ENCODE measurements at places on chromosomes 11 and 22. TPM values are rescaled to one million over a fixed set of nuclear protein-coding genes. Genes with fewer than 3 reads are reported as not detected.

- no peaks in the 10 kb centered on the region for H3K4me1 ChIP-seq
- no peaks in the 10 kb centered on the region for H3K27me3 ChIP-seq
- H3K27ac ChIP-seq, result no peak overlapping the region
- H3K4me3 ChIP-seq, result no peak overlapping the region
Measured at GRCh38 chr11:30059172-30059815, 42.5 kb upstream of the KCNA4 start.

DNA sequence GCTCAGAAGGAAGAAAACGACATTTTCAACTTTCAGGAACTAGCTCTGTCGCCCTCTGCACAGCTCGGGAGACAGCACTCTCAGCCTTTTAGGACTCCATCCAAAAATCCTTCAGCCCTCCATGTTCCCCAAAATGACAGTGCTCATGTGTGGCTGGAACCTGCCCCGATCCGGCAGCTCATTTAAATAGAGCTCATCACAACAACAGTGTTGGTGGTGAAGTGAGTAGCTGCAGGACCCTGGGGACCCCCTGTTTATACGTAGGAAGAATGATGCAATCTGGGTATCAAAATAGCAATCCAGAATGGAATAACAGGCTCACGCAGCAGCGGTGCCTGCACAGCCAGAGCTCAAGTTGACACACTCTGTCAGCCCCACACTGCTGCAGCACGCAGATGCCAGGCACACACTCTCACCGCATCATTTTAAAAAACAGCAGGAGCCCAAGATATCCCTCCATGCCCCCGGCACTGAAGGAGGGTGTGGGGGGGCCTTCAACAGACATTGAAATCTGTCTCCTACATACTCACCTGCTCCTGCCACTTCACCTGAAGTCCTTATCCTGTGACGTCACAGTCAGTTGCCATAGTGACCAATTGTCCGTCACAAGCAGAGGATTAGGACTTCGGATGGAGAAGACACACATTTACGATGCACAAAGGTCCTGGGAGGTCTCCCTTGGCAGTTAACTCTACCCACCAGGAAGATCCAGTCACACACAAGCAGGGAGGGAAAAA lies 24.0 kb downstream of the TRIM66 start:
- no peak overlapping the region for H3K4me3 ChIP-seq
- H3K27me3 ChIP-seq, result no peaks in the 10 kb centered on the region
- DNase-seq, result no peak
- no peaks in the 10 kb centered on the region for H3K36me3 ChIP-seq
- H3K27ac ChIP-seq, result no peak overlapping the region
- H3K4me1 ChIP-seq, result no peaks in the 10 kb centered on the region

NUP160 gene
- 25.4 TPM for total RNA-seq

DNA sequence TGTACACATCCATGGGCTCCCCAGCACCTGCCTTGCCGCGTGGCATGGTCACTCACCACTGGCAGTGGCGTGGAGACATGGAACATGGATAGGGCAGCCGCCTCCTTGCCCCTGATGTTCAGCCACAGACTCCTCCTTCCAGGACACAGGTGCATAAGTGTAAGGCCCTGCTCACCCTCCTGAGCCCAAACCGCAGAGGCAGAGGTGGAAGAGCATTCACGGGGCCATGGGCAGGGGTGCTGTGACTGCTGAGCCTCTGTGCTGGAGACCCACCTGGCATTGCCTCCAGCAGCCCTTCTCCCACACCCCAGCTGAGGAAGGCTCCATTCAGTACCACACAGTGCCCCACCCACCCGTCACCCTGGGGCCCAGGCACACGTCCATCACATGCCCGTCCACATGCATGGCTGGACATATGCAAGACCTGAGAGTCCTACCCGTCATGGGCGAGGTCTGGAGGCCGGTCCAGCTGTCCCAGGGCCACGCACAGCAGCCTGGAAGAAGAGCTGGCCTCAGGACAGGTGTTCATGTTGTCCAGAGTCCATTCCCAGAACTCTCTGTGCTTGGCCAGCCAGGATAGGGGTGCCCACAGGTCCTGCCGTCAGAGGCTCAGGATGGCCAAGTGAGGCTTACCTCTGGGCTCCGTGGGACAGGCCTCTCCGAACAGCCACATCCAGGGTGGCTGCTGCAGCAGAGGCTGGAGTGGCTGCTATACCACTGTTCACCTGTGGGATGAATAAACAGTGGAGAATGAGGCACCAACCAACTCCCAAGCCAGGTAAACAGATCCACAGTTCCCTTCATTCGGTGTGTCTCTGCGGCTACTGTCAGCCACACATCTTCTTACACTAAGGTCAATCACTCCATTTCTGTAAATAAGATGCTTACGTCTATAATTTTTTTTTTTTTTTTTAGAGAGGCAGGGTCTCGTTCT lies 1.7 kb upstream of the TUBGCP6 start:
- DNase-seq, result no peak
- peaks cover 62% of the 10 kb centered on the region for H3K4me1 ChIP-seq
- no peaks in the 10 kb centered on the region for H3K36me3 ChIP-seq
- no peaks in the 10 kb centered on the region for H3K27me3 ChIP-seq

GRCh38 chr22:20639343-20639742 lies 131.9 kb downstream of the MED15 start:
- H3K4me1 ChIP-seq, result no peaks in the 10 kb centered on the region
- no peaks in the 10 kb centered on the region for H3K36me3 ChIP-seq
- DNase-seq, result no peak
- no peak overlapping the region for H3K27ac ChIP-seq
- H3K27me3 ChIP-seq, result no peaks in the 10 kb centered on the region
